ENCODE measurements at places on chromosomes 2 and 18. TPM values are rescaled to one million over a fixed set of nuclear protein-coding genes. Genes with fewer than 3 reads are reported as not detected.

- no peak for DNase-seq
Measured at GRCh38 chr2:113342650-113343049, 63.9 kb upstream of the PAX8 start.

- DNase-seq: peak; percentile 83
Measured at GRCh38 chr2:152432206-152432653, 97.3 kb downstream of the FMNL2 start.

DNA sequence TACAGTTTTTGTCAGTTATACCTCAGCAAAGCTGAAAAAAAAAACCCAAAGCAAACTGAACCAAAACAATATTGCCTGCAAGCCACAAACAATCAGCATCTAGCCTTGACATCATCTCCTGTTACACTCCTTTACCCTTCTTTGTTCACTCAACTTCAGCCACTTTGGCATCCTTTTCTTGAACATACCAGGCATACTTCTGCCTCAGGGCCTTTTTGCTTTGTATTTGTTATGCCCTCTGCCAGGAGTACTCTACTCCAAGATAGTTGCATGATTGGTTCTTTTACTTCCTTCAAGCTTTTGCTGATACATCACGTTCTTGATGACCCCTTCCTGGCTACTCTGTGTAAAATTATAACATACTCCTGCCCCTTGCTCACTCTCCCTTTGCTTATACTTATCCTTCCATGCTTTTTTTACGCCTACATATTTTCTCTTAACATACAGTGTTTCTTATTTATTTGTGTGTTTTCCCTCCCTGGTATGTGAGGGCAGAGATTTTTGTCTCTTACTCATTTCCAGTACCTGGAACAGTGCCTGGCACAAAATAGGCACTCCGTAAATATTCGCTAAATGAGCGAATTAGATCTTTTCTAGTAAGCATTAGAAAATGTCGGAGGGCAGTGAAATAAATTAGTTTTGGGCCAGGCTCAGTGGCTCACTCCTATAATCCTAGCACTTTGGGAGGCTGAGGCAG is 12.7 kb downstream of the ABI2 start:
- DNase-seq: peak; percentile 44

- peak; percentile 81 for DNase-seq
Measured at GRCh38 chr18:12307701-12308385, at the start of gene TUBB6. Gene TUBB6, plus strand, starts transcription at chr18:12308241. Its CDS starts 52 bp downstream, at chr18:12308293.

GRCh38 chr18:36352384-36352783 is 54.9 kb downstream of the FHOD3 start:
- peak; percentile 89 for DNase-seq

- DNase-seq: peak; percentile 98
Measured at GRCh38 chr18:54742659-54743604, 85.3 kb upstream of the RAB27B start.

- DNase-seq: no peak
Measured at GRCh38 chr2:188957646-188958045, 16.5 kb upstream of the COL3A1 start.

GRCh38 chr2:58638256-58638805 is 397.2 kb upstream of the FANCL start:
- peak; percentile 42 for DNase-seq

The CSRNP3 gene
- 1.4 TPM for total RNA-seq

The ATAD2B gene
- total RNA-seq: 5.8 TPM

The SCG2 gene
- 10.8 TPM for total RNA-seq

The MRO gene
- total RNA-seq: not detected

The EGR4 gene
- total RNA-seq: not detected

The DCC gene
- not detected for total RNA-seq

All from LHCN-M2 (cell line).